Adrenal gland (tissue), 19 donors: ENCODE measurements at places on chromosomes 6 and 20. TPM values are rescaled to one million over a fixed set of nuclear protein-coding genes. Genes with fewer than 3 reads are reported as not detected.

BMP7 gene
- polyA plus RNA-seq, result 1.2 TPM

TRIM10 gene
- not detected for polyA plus RNA-seq

COL11A2 gene
- polyA plus RNA-seq, result 0.05 TPM

MCCD1 gene
- not detected for polyA plus RNA-seq

MATN4 gene
- 0.37 TPM for polyA plus RNA-seq

E2F1 gene
- 4.6 TPM for polyA plus RNA-seq
